ENCODE measurements at places on chromosomes 2 and 18.

GRCh38 chr18:65464361-65464760, 286.5 kb upstream of the CDH7 start:
- no peak for DNase-seq

DNA sequence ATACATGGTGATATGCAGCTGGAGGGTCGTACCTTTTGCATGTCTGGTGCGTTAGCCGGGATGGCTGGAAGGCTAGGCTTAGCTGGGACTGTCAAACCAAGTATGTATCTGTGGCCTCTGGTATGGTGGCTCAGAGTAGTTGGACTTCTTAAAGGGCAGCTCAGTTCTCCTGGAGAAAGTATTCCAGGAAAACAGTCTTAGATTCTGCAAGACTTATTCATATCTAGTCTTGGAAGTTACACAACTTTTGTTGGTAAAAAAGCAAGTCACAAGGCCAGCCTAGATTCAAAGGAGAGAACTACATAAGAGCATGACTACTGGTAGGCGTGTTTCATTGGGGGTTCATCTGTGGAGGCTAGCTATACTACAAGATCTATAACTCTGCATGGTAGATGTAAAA, 45.5 kb downstream of the EML4 start:
- no peak for DNase-seq

GRCh38 chr2:32877587-32878510, 68.9 kb upstream of the LTBP1 start:
- no peak for DNase-seq

GRCh38 chr18:74337155-74337911, 21.7 kb downstream of the C18orf63 start:
- DNase-seq: no peak

- DNase-seq: no peak
Measured at GRCh38 chr18:29841631-29842030, 1200.9 kb downstream of the DSC3 start.

GRCh38 chr2:54099370-54099769, 16.0 kb upstream of the ACYP2 start:
- DNase-seq: no peak

DNA sequence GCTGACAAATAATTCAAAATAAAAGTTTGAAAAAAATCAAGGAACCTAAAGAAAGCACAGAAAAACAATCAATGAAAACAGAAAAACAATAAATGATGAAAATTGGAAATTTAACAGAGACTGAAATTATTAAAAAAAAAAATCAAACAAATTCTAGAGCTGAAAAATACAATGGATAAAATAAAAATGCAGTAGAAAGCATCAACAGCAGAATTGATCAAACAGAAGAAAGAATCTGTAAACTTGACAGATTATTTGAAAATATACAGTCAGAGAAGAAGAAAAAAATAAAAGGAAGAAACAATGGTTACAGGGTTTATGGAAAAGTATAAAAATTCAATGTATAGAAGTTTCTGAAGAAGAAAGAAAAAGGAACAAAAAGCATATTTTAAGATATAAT, 16.2 kb downstream of the SERPINB4 start:
- DNase-seq: no peak

GRCh38 chr2:219078951-219079350, 18.2 kb upstream of the IHH start:
- DNase-seq: no peak

DNA sequence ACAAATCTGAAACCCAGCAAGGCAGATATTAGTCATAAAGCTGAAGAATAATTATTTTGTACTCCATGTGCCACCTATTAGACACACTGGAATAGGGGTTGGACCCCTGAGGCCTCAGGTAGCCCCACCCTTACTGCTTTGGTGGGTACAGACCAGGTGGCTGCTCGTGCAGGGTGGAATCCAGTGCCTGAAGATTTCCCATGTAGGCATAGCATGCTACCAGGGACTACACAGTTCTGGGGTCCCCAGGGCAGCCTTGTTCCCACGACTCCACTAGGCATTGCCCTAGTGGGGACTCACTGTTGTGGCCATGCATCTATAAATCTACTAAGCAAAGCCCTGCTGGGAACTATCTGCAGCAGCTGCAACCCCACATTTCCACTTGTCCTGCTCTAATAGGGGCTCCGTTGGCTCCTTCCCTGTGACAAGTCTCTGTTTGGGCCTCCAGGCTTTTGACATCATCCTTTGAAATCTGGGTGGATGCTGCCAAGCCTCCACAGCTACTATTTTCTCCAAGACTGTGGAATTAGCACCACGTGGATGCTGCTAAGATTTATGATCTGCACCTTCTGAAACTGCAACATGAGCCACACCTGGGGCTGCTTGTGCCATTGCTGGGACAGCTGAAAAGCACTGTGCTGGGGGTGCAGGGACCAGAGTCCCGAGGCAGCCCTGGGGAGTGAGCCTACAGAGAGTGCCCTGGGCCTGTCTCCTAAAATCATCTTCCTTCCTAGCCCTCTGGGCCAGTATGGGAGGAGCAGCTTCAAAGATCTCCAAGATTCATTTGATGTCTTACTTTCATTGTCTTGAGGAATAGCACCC, 303.8 kb downstream of the FSIP2 start:
- DNase-seq: no peak

DNA sequence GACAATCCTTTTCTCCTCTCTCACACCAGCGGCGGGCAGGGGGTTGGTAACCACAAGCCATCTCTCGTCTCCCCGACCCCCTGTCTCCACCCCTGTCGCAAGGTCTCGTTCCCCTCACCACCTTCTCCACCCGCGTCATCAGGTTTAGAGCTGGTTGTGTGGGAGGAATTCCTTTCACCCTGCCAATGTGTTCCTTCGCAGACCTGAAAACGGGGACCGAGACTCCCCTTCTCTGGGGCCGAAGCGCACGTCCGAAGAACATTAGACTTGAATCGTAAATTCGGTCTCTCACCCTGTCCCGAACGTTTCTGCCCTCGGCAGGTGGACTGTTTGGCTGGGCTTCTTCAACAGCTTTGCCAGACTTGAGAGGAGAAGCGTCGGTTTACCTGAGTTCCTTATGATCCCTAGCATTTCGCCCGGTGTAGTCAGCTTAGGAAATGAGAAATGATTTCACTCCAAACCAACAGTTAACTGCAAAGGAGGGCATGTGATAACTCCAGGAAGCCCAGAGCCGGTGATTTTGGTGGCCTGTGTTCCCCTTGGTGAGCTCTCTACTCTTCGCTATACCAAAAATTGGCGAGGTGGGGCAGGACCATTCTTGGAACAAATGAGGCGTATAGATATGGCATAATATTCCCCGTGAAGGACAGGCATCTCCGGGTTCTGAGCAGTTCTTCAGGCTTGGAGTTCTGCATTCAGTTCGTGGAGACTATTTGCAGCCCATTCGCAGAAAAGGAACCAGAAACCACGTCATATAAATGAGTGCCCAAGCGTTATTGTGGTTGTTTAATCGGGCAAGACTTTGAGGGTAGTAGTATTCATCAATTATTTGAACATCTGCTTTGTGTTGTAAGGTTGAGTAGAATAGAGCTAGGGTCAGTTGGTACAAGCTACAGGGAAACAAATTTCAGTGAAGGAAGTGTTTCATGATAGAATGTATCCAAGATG, 694 bp downstream of the CFAP36 start:
- no peak for DNase-seq

- no peak for DNase-seq
Measured at GRCh38 chr2:121279476-121280220, 5.4 kb downstream of the TFCP2L1 start.

DNA sequence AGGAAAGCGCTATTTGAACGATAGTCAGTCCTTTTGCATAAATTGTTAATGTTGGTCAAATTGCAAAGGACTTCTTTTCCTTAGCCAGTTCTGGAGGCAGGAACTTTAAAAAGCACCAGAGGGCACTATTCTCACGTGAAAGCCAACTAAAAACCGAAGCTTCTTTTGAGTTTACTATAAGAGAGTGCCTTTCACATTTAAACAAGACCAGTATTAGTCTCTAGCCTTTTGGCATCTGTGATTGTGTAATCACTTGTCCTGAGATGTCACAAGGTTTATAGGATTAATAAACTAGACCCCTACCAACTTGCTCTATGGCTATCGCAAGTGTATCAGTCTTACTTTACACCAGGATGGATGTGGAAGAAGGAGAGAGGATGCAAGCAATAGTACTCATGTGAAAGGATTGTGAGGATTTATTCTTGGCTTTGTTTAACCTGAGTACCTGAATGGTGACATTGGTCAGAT, 14.4 kb upstream of the STAT4 start:
- no peak for DNase-seq

GRCh38 chr2:220348206-220348605, 720.8 kb downstream of the SLC4A3 start:
- no peak for DNase-seq

DNA sequence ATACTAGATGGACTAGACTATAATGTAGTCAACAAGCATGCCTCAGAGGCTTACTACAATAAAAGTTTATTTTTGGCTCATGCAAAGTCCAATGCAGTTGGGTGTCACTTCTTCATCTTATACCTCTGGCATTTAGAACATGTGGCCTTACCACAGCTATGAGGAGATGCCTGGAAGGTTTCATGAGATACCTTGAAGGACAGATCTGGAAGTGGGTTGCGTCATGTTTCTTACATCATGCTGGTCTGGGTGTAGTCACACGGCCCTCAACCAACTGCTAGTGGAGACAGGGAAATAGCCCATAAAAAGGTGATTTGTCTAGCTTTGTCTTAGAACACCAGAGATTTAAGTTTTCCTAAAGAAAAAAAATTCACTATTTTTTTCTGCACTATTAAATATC, 91.7 kb upstream of the MMADHC start:
- DNase-seq: no peak

- no peak for DNase-seq
Measured at GRCh38 chr2:47006374-47007222, 91.0 kb upstream of the MCFD2 start.

GRCh38 chr2:237201461-237202287, 116.0 kb downstream of the COPS8 start:
- no peak for DNase-seq

DNA sequence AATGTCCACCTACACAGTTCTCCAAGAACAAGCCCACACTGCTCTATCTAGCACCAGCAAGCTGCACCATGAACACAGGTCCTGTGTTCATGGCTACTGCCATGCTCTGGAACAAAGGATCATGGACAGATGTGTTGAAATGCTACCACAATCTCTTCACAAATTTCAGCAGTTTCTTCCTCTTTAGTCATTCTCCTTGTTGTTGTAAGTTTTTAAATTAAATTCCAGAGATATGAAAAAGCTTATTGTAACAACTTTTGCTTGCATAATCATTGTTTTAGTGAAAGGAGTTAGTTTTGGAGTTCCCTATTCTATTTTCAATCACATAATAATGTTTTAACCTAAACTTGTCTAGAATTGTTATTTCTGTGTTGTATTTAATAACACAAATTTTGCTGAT, 17.2 kb upstream of the NAPG start:
- DNase-seq: no peak

DNA sequence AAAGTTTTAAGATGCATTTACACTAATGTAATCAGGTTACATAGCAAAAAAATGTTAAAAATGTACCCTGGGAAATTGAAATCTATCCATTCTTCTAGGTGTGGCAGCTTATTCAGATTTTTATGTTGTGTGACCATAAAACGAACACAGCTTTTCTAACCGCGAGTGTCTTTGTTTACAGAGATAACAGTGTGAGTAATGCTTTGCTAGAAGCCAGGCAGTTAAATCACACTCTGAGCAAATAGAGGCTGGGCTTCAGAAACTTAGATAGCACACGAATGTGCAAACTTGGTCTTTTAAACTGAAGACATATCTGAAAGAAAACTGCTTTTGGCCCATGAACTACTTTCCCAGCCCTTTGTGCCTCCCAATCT, 116.1 kb downstream of the SPTBN1 start:
- no peak for DNase-seq

Measured in HuH-7.5 (cell line).